Mesenchymal stem cell (in vitro differentiated cells and primary cell): ENCODE measurements at places on chromosomes 1 and 21.

GRCh38 chr1:76136894-76137293, 62.3 kb downstream of the ST6GALNAC3 start:
- no peaks in the 10 kb centered on the region for H3K36me3 ChIP-seq
- no peaks in the 10 kb centered on the region for H3K4me1 ChIP-seq
- DNase-seq = no peak
- peaks cover 8% of the 10 kb centered on the region for H3K27me3 ChIP-seq
- H3K4me3 ChIP-seq = no peak overlapping the region

- H3K27ac ChIP-seq = no peak overlapping the region
- H3K36me3 ChIP-seq = no peaks in the 10 kb centered on the region
Measured at GRCh38 chr1:185345913-185346720, 29.1 kb upstream of the IVNS1ABP start.

- DNase-seq = no peak
- H3K27me3 ChIP-seq = no peaks in the 10 kb centered on the region
- peaks cover 5% of the 10 kb centered on the region for H3K4me1 ChIP-seq
- H3K27ac ChIP-seq = no peak overlapping the region
Measured at GRCh38 chr1:115084902-115085511, 4.3 kb downstream of the TSPAN2 start.

DNA sequence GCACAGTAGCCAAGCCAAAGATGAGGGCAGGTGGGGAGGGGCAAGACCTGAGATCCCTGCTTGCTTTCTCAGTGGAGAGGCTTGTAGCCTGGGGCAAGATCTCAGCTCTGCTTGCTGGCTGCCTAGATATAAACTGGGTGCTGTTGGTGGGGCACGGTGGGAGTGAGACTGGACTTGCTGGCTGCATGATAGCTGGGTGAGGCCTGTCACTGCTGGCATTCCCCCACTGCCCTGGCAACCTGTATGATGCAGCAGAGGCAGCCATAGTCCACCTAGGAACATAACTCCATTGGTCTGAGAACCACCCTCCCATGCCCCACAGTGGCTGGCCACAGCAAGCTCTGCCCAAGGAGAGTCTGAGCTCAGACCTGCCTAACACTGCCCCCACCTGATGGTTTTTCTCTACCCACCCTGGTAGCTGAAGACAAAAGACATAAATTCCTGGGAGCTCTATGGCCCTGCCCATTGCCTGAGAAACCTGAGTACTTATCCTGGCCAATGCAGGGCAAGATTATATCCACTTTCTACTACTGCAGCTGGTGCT, 261.9 kb upstream of the DEPDC1 start:
- no peak overlapping the region for H3K4me3 ChIP-seq
- no peak overlapping the region for H3K27ac ChIP-seq
- H3K36me3 ChIP-seq = no peaks in the 10 kb centered on the region
- no peaks in the 10 kb centered on the region for H3K27me3 ChIP-seq
- DNase-seq = no peak

DNA sequence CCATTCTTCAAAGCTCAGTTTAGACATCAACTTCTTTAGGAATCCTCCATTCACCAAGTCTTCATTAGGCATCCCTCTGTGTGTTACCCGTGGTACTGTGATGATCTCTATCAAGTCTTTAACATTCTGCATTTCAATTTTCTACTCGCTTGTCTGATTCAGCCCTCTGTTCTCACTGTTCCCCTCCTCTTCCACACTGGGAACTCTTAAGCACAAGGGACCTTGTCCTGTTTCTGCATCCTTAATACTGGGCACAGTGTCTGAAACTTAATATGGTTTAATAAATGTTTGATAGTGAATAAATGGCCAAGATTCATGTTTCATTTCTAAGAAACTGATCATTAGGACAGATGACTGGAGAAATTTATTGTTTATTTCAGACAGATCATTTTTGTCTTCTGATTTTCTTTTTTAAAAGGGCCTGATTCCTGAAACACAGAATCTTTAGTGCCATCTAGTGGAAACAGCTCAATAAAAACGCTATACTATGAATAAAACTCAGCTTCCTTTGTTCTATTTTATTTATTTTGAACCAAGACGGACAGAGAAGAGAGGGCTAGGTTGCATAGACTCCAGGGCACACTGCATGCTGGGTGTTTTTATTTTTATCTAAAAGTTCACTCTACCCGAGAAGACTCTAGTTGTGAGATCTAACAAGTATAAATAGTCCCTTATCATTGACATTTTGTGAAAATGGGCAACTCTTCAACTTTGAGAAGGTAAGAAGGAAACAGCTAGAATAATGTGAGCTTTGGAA, 7.0 kb upstream of the TRIM45 start:
- peak; percentile 54 for DNase-seq
- no peak overlapping the region for H3K27ac ChIP-seq
- H3K4me3 ChIP-seq = no peak overlapping the region
- H3K27me3 ChIP-seq = peaks cover 10% of the 10 kb centered on the region

DNA sequence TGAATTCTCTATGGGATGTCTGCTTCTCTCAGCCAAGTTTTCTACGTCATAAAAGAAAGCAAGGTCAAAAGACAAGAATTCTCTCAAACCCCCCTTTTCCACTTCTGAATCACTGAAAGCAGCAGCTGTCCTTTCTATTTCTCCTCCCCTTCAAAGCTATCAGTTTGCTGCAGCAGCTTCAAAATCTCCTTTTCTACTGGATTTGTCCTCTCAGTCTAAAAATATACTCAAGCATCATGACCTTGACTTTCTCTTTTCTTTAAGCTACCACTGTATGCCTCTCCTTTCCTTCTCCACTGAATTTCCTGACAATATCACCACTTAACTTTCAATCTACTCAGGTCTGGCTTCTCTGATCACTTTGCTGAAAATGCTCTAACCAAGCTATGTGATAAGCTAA, 1.9 kb downstream of the WDR64 start:
- no peak overlapping the region for H3K4me3 ChIP-seq
- H3K27ac ChIP-seq = no peak overlapping the region
- no peaks in the 10 kb centered on the region for H3K27me3 ChIP-seq
- H3K36me3 ChIP-seq = no peaks in the 10 kb centered on the region
- no peak for DNase-seq

- H3K4me1 ChIP-seq = peaks cover 15% of the 10 kb centered on the region
- DNase-seq = no peak
- H3K27ac ChIP-seq = no peak overlapping the region
- H3K27me3 ChIP-seq = peaks cover 22% of the 10 kb centered on the region
- H3K36me3 ChIP-seq = no peaks in the 10 kb centered on the region
Measured at GRCh38 chr1:3905953-3906671, 6.0 kb upstream of the C1orf174 start.

- H3K4me3 ChIP-seq = no peak overlapping the region
- H3K36me3 ChIP-seq = no peaks in the 10 kb centered on the region
- peak; percentile 34 for DNase-seq
Measured at GRCh38 chr1:218462587-218462986, 117.5 kb downstream of the TGFB2 start.
